ENCODE measurements at places on chromosomes 12 and 14.
A peak's percentile ranks its signal among the peaks of the same experiment; 100 is the strongest.

DNA sequence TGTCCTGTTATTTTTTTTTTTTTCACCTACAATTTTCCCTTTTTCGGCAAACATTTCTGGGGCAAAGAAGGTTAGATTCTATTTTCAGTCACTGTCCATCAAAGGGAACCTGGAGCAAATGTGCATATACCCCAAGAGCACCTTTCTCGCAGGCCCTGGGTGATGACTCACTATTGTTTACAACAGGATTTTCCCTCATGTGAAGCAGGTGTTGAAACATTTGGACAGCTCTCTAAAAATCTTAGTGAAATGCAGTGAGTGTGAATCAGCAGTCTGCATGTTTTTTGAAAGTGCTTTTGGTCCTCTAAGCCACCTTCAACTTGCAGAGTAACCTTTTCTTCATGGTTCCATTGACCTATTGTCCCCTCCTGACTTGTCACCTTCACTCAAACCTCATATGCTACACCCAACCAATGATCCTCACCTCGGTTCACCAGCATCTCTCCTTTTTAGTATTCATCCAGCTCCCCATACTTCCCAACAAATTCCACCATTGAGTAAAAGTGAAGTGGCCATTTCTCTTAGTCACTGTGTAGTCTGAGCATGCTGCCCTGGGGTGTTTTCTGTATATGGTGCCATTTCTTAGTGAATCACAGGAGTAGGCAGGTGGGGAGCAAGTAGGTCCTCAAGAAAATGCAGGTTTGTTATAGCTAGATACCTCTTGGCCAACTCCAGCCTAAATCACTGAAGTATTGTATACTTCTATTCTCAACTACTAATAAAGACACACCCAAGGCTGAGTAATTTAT is 260.2 kb downstream of the BMP4 start:
- no peak for DNase-seq

DNA sequence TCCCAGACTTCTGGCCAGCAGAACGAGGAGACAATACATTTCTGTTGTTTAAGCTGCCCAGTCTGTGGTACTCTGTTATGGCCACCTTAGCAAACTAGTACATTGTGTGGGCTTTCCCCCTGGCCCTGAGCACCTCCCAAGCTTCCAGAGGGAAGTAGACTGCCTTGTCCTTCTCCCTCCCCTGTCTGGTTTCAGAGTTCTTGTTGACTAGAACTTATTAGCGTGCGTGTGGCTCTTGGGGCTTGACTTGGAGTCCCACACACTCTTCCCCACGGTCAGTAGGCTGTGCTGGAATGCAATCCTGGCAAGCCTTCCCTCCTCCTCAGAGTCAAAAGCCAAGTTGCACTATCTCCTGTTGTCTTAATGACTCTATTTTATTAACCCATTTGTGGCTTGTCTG is 27.7 kb downstream of the FBLN5 start:
- no peak for DNase-seq

DNA sequence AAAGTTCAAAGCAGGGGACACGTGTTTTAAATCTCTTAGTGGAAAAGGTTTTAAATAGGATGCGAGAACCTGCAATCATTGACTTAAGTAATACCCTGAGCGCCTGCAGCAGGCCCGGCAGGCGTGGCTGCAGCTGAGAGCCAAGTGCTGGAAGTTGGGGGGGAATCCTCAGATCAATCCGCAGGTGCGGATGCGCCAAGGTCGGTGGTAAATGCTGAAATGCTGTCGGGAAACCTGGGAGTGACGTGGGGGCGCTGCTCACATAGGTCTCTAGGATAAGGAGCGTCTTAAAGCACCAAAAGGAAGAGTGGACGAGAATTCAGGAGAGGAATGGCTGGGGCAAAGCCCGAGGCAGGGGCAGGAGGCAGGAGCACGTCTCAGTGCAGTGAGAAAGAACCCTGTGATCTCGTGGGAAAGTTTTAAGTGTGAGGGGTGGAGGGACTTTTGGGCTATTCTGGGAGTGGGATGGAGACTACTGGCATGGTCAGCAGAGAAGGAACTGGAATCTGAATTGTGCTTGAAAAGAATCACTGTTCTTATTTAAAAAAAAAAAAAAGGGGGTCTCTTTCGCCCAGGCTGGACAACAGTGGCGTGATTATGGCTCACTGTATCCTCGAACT is 883 bp upstream of the CDCA4 start:
- DNase-seq: peak; percentile 85

- no peak for DNase-seq
Observed at GRCh38 chr12:100485983-100486382, 12.3 kb downstream of the NR1H4 start.

DNA sequence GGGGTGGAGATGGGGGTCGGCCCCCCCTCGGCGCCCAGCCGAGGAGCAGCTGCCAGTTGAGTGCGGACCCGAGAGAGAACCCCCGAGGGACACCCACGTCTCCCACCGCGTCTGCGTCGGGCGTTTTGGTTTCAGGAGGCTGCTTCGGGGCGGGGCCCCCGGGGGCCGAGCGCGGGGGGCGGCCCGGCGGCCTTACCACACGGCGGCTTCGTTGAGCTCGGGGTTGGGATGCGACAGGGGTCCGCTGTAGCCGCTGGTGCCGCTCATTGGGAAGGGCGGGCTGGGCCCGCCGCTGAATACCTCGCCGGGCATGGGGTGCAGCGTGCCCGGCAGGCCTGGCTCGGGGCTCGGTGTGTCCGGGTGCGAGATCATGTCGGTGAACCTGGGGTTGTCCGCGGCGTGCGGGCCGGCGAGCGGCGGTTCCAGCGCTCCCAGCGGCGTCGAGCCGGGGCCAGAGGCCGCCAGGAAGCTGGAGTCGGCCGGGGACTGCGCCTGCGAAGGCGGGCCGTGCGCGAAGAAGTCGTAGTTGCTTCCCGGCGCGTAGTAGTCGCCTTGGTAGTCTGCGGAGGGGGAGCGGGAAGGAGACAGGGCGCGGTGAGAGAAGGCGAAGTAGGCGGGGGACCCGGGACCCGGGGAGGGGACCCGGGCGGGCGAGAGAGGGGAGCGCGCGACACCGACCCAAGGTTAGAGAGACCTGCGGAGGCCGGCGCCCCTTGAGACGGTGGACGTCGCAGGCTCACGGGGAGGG is 8.5 kb downstream of the LHX5 start:
- DNase-seq: peak; percentile 87

DNA sequence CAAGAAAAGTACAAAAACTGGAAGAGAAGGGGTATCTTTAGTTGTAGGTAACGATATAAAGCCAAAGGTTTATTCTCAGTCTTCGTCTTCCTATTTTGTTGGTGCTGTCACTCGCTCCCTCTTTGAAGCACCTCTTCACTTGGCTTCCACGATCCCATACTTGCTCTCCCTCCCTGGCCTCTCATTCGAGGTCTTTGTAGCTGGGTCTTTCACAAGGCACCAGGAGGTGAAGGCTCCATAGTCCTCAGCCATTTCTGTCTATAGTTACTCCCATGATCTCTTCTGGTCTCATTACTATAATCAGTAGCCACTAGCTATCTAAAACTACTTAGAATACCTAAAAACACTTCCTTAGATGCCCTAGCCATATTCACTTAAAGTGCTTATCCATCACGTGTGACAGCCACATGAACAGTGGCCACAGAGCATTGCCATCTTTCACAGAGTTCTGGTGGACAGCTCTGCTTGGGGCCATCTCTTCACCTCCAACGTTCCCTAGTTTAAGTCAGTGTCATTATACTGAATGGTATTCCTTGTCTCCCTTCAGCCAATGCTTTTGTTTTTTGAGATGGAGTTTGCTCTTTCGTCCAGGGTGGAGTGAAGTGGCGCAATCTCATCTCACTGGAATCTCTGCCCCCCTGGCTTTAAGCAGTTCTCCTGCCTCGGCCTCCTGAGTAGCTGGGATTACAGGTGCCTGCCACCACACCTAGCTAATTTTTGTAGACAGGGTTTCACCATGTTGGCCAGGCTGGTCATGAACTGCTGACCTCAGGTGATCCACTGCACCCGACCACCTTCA is 57.1 kb downstream of the ATP2A2 start:
- DNase-seq: peak; percentile 39
